CD4-positive, alpha-beta memory T cell (primary cell): ENCODE measurements at places on chromosomes 6 and 20. TPM values are rescaled to one million over a fixed set of nuclear protein-coding genes. Genes with fewer than 3 reads are reported as not detected.

- DNase-seq = no peak
Observed at GRCh38 chr6:3483675-3484074, 26.8 kb upstream of the SLC22A23 start.

DNA sequence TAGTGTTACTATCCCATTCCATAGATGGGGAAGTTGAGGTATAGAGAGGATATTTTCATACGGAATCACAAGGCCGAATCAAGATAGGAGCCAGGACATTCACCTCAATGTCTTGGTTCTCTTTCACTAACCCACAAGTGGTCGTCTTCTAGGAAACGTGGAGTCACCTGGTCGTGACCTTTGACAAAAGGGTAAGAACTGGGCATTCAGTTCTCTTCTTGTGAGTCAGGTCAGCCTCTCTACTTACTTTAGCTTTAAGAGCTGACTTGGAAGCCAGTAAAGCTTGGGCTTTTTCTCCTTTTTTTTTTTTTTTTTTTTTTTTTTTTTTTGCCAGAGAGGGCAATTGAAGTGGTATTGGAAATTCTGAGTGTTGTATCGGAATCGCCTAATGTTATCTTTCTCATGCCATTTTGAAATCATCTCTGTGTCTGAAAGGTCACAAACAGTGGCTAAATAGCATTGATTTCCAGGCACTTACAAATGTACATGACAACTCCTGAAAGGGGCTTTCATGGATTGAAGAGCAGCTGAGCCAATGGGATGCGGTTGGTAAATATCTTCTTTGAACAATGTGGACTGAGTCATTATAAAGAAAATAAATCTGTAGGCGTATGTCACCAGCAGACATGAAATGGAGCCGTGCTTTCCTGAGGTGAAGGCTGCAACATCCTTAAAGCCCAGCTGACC, 356.9 kb downstream of the KIF16B start:
- DNase-seq = no peak

DNA sequence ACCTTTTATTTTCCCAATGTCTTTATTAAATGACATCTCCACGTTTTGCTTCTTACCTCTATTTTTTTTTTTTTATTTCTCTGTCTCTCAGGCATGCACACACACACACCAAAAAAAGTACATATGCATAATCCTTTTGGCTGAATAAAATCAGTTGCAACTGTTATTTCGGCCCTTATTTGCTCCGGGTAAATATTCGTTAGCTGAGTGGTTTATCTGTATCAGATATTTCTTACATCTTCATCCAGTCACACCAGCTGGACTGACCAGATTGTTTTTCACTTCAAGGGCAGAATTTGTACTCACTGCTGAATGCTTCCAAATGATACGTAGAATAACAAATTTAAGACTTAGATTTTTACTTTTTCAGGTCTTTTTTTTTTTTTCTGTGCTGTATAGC, 45.5 kb downstream of the PTPN1 start:
- no peak for DNase-seq

FAM83C gene
- total RNA-seq = not detected

OTOR gene
- total RNA-seq = not detected
